Uterus (tissue), 4 donors: ENCODE measurements at places on chromosomes 1 and 21. TPM values are rescaled to one million over a fixed set of nuclear protein-coding genes. Genes with fewer than 3 reads are reported as not detected.

GRCh38 chr1:6129313-6129712 is 50.8 kb downstream of the CHD5 start:
- DNase-seq, result no peak

GRCh38 chr21:26080211-26080610 is 90.4 kb downstream of the APP start:
- no peak for DNase-seq

GRCh38 chr1:50289495-50289894 is 133.7 kb downstream of the DMRTA2 start:
- no peak for DNase-seq

DNA sequence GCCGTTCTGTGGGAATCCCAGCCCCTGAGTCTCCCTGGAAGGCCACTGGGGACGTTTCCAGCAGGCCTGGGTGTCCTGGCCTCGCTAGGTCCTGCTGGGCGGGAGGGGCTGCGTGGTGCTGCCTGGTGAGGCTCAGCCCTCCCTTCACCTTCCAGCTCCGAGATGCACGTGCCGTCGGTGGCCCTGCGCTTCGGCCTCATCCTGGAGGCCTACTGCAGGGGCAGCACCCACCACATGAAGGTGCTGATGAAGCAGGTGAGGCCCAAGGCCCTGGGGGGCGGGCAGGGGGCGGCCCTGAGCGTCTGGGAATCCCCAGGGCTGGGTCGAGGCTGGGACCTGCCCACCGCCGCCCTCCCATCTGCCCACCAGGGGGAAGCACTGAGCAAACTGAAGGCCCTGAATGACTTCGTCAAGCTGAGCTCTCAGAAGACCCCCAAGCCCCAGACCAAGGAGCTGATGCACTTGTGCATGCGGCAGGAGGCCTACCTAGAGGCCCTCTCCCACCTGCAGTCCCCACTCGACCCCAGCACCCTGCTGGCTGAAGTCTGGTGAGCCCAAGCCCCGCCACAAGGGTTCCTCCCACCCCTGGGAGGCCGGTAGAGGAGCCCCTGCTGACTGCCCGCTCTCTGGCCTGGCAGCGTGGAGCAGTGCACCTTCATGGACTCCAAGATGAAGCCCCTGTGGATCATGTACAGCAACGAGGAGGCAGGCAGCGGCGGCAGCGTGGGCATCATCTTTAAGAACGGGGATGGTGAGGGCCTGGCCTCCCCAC is 70.3 kb downstream of the PIK3CD start:
- DNase-seq, result no peak

- peak; percentile 84 for DNase-seq
Observed at GRCh38 chr21:16534408-16535101, 804.8 kb downstream of the USP25 start.

GRCh38 chr1:15621975-15622374 is 4.7 kb downstream of the DDI2 start:
- DNase-seq, result no peak

FMO5 gene
- total RNA-seq, result 3.8 TPM

SLFNL1 gene
- total RNA-seq, result 1.6 TPM

DNA sequence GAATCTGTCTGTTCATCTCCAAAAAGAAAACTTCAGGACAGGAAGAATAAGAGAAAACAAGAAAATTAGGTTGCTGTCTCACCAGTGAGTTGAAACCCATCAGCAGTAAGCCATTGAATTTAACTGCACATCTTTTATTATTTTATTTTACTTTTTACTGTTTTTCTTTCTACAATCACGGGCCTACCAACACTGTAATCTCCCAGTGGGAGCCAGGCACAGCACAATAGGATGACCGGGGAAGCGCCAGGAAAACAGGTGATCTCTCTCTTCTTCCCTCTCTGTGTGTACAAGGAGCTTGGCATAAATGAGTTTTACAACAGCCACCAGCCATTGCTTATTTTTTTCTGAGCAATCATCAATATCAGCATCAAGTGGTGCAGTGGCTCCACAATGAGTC is 113.1 kb upstream of the ESRRG start:
- DNase-seq, result no peak

LIN28A gene
- total RNA-seq, result not detected

DNA sequence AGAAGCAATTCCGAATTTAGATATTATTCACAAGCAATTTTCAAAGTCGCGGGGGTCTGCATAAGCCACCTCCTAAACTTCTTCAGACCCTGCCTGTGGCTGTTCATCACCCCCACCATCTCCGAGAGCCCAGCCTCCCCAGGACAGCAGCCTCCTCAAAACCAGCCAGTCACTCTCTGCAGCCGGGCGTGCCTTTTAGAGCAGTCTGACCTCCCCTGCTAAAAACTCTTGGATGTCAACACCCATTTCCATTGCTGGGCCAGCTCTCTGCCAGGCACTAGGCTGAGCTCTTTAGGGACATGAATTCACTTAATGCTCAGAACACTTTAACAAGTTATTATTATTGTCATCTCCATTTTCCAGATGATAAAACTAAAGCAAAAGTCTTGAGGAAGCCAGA is 11.7 kb downstream of the ADPRS start:
- no peak for DNase-seq

ARID1A gene
- 16.7 TPM for total RNA-seq

RGS1 gene
- 31.5 TPM for total RNA-seq

LCE6A gene
- total RNA-seq, result not detected

- no peak for DNase-seq
Observed at GRCh38 chr1:43789604-43790550, 82.5 kb downstream of the ST3GAL3 start.

DNA sequence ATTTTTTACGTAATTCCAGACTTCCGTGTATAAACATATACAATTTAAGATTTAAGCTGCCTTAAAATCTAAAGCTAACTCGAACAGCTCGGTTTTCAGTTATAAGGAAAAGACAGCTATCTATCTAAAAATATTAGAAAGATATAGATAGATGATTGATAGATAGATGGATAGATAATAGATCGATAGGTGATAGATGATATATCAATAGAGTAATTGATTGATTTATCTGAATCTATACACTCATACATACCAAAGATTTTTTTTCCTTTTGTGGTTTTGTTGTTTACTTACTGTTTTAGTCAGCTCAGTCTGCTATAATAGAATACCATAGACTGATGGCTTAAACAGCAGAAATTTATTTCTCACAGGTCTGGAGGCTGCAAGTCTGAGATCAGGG is 278.5 kb upstream of the PLD5 start:
- DNase-seq, result no peak
